ENCODE measurements at places on chromosomes 1 and 21.

DNA sequence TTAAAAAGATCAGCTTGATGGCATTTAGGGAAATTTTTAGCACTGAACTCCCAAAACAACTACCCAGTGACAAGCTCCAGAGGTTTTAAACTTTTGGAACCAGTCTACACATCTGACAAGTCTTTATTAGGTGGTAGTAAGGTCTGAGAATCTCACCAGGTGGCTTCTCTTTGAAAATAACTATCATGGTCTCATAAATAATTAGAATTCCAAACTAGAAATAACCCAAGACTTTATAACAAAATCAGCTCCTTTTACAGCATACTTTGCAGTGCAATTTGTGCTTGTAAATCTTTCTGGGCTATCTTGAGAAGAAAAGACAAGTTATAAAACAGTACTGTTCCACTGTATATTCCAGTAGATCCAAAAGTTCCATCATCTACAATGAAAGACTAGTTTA lies 108.7 kb downstream of the LTN1 start:
- no peak for DNase-seq

GRCh38 chr21:29961291-29962027 lies 21.7 kb upstream of the GRIK1 start:
- no peak for DNase-seq

- DNase-seq, result no peak
Observed at GRCh38 chr21:25577424-25578055, 29.7 kb downstream of the MRPL39 start.

GRCh38 chr1:29960156-29960755 lies 723.9 kb downstream of the PTPRU start:
- no peak for DNase-seq

- DNase-seq, result no peak
Observed at GRCh38 chr1:2275796-2276536, 47.8 kb downstream of the SKI start.

GRCh38 chr1:61318319-61319125 lies 236.2 kb downstream of the NFIA start:
- DNase-seq, result no peak

- no peak for DNase-seq
Observed at GRCh38 chr1:109258481-109259466, 9.4 kb downstream of the CELSR2 start.

DNA sequence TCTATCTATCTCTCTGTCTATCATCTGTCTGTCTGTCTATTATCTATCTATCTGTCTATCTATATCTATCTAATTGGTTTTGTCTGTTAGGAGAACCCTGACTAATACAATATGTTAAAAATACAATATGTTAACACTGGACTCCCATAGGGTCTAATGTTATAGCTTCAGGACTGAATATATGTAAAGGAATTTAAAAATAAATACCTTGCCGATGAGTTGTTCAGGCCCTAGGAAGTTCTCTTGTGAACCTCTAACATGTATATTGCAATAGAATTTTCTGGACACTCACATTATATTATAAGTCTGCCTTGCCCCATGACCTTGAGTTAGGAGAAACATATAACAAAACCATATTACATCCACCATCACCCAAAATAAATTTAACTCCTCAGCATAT lies 900.6 kb downstream of the NCAM2 start:
- DNase-seq, result no peak

DNA sequence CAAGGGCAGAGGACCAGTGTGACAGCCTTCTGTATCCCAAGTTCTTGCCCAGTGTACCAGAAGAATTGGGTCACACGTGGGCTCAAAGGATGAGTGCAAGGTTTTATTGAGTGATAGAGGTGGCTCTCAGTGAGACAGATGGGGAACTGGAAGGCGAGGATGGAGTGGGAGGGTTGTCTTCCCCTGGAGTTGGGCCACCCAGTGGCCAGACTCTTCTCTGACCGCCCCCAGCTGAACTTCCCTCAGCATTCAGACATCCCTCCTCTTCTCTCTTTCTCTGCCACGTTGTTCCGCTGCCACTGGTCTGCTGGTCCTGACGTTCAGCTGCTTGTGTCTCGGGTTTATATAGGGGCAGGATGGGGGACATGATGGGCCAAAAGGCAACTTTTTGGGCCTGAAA lies 150.1 kb upstream of the IVNS1ABP start:
- no peak for DNase-seq

- DNase-seq, result no peak
Observed at GRCh38 chr1:182622901-182623528, 18.8 kb upstream of the RGS16 start.

DNA sequence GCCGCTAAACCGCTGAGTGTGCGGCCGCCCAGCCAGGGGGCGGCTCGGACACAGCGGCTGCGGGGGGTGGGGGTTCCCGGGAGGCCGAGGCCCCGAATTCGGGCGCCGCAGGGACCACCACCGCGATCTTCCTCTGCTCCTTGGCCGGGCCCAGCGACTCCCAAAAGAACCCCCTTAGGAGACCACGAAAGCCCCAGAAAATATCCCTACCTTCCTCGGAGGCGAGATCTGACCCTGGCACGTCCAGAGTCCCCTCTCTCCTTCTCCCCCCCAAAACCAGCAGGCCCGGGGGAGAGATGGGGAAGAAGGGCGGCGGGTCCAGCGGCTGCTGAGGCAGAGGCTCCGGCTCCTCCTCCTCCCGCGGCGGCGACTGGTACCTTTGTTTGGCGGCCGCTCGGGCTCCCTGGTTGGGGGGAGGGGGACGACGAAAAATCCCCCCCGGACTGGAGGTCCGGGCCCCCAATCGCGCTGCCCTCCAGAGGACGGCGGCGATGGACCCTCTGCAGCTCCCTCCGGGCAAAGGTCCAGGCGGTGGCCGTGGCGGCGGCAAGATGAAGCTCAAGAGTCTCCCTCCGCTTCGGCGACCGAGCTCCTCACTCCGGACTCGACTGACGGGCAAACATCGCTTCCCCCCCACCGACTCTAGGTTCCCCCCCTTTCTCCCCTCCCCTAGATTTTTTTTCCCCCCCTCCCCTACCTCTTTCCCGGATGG lies at the start of gene ARID4B:
Gene ARID4B, minus strand, starts transcription at position 621 of the 712 bp plus-strand sequence. CDS start 1,260 bp downstream, outside the sequence.
- no peak for DNase-seq

DNA sequence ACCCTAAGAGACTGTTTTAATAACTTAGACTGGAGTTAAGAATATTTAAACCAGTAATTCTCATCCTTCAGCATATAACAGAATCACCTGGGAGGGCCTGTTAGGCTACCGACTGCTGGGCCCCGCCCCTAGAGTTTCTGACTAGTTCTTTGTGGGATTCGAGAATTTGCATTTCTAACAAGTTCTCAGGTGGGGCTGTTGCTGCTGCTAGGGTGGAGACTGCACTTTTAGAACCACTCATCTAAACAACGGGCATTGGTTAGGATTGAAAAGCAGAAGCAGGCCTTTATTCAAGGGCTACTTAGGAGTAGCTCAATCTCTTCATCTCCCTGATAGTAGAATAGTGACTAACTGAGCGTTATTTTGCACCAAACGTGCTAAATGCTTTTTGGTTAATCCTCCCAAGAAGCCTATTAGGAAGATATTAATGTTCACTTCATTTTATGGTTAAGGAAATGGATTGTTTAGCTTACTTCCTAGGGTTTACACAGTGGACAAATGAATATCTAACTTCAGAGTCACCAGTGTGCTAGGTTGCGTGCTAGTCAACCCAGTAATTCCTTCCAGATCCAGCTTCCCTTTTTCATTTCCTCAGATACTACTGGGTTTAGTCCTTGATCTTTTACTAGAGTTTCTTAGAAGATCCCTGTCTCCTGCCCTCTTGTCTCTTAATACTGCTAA lies 31.1 kb upstream of the UAP1 start:
- DNase-seq, result no peak

GRCh38 chr1:1612104-1612400 lies 3.2 kb upstream of the MIB2 start:
- DNase-seq, result no peak

- no peak for DNase-seq
Observed at GRCh38 chr21:34705011-34705410, 36.2 kb downstream of the CLIC6 start.

GRCh38 chr1:41493626-41494350 lies 9.3 kb upstream of the EDN2 start:
- no peak for DNase-seq

DNA sequence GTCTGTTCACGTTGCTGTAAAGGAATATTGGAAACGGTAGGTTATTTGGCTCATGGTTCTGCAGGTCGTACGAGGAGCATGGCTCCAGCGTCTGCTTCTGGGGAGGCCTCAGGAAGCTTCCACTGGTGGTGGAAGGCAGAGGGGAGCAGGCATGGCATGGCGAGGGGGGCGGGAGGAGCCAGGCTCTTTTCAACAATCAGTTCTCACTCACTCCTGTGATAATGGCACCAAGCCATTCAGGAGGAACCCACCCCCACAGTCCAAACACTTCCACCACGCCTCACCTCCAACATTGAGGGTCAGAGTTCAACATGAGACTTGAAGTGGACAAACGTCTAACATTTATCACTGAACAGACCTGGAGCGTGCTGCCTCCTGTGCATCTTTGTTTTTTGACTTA lies 141.2 kb downstream of the PGBD5 start:
- DNase-seq, result no peak

DNA sequence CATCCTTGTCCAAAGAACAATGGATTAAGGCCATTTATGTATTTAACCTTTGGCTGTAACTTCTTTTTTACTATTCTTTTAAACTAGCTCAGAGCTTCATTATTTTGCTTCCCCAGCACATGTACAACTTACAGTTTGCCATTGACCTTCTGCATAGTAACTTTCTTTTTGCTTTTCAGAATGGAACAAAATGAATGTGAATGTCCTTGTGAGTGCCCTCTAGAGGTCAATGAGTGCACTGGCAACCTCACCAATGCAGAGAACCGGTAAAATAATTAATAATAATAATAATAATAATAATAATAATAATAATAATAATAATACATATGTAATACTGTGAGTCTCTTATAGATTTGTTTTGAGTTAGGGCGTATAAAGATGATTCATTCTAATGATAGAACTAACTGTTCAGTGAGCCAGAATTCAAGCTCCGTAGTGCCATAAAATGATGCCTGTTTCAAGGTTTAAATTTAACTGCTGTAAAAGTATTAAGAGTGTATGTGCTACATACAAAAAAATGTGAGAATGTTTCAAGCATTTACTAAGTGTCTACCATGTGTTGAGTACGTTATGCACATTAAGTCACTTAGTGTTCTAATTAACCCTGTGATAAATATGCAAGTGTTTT lies 69.0 kb upstream of the RAVER2 start:
- DNase-seq, result peak; percentile 3

DNA sequence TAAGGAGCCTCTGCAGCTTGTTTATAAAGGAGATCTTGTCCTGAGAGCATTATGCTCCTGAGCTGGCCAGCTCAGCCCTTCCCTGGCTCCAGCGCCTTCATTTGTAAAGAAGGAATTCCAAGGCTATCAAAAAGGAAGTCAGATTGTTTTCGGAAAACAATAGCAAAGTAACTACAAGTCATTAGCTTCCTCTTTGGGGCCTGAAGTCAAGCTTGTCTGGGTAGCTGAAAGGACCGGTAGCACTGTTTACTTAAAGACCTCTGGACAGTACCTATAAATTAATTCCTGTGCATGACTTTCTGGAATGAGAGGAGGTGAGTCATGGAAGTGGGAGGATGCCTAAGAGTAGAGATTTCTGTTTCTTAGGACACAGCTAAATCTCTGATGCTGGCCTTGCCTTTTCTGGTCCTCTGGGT lies 20.7 kb upstream of the GJA5 start:
- no peak for DNase-seq

GRCh38 chr1:87103074-87103473 lies 188.6 kb downstream of the HS2ST1 start:
- no peak for DNase-seq

DNA sequence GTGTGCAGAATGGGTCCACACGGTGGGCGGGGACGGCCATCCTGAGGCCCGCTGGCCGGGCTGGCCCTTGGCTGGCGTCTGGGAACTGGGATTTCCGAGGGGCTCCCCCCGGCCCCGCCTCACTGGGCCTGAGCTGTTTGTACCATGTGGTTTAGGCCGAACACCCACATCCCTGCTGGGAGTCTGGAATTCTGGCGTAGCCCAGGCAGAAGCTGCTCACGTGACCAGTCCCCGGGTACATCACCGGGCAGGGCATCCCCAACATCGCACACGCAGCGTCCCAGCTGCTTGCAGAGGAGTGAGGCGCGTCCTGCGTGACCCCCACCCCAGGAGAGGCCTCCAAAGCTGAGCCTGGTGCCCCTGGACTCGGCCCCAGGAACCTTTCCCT lies 2.1 kb downstream of the KRTAP10-7 start:
- DNase-seq, result no peak

- DNase-seq, result no peak
Observed at GRCh38 chr1:180156201-180156600, 1.5 kb downstream of the QSOX1 start.

DNA sequence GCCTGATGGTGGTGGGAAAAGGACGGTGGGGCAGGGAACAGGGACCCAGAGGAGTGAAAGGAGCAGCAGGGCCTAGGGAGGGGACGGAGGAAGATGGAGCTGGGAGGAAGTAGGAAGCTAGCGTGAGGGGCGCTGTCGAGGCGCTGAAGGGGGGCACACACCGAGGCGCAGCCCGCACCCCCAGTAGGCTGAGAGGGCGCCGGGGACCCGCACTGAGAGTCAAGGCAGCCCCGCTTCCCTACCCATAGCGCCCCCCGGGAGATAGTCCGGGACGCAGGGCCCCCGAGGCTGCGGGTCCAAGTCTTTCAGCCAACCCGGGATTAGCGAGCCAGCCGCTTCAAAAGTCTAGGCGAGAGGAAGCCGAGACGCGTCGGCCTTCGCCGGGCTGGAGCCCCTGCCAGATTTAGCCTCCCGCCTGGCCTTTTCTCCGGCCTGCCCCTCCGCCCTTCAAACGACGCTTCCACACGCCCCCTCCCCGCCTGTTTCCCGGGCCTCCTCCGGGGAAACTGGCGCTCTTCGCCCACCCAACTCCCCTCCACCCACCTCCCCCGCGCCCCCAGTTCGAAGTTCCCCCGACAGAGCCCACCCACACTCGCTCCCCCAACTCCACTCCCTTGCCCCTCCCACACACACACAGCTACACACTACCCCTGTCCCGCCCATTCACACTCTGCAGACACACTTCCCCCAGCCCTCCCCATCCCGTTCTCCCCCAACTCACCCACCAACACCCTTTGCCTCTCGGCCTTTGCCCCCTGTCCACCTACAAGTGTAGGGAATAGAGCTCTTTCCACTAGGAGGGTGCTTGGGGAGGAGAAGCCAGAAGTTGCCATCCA lies 7.8 kb upstream of the PROX1 start:
- DNase-seq, result no peak

DNA sequence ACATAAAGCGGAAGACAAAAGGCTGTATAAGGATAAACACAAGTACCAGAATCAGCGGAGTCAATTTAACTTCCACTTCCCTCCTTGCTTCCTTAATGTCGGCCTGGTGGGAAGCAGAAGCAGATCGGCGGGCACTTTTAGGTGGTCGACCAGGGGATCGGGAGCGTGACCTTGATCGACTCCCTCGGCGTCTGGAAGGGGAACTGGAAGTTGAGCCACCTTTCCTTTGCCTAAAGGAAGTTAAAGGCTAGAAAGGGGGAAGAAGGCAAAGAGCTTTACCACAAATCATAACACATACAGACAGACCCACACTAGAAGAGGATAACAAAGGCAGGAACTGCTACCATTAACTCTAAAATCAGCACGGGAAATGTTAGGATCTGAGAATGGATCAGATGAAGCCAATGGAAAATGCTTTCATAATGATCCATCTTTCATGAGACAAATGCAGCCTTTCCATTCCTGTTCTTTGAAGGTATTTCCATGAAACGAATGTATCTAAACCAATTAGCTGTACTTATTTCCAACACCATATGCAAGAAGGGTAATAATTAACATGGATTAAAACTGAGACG lies 5.7 kb downstream of the LBR start:
- no peak for DNase-seq

- no peak for DNase-seq
Observed at GRCh38 chr1:117286145-117286544, 75.4 kb upstream of the VTCN1 start.

Data from Caco-2 (cell line).